HepG2 (cell line): ENCODE measurements at places on chromosomes 1 and 21.

DNA sequence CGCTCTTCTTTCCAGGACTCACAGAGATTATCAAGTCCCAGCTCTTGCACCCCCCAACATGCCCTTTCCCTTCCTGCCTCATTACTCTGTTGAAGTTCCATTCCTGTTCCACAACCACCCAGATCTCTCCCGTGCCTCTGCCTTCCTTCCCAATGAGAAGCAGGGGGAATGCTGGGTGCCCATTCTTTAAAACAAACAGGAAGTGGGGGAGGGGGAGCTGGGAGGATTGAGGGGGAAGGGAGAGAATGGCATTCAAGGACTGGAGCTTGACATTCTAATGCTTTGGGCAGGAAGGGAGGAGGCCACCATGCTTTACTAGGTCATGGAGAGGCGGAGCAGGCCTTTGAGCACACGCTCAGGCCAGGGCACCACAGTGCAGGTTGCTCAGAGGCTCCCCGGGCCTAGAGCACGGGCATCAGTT is 150.3 kb upstream of the IRF2BP2 start:
- peak; percentile 58 for DNase-seq

DNA sequence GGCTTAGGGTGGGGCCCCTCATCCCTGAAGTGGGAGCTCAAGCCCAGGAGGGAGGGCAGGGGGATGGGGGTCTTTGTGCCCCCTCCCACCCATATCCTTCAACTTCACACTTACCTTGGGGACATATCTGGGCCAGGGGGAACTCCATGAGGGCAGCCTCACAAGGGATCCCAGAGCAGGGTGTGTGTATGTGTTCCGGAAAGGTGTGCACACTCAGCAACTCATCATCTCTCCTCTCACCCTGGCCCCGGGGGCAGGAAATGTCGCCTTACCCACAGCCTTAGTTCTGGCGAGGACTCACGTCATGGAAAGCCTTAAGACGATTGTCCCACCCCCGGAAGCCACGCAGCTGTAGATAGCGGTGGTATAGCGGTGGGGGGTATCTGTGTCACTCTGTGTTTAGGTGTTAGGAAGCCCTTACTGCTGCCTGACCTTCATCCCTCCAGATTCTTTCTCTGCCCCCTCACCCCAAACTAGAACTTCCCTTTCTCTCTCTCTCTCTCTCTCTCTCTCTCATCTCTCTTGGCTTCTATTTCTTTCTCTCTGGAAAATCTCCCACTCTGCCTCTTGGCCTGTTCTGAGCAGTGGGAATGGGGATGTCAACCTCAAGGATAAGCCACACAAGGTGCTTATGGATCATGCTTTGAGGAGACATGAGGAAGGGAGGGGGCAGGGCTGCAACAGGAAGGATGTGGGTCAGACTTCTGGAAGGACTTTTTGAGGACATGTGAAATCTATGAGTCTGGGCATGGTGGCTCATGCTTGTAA is at the start of gene SH2D2A:
TSS of gene SH2D2A (minus strand) at position 288 of the 768 bp plus-strand sequence. CDS start at position 148, 140 bp downstream.
- no peak for DNase-seq

DNA sequence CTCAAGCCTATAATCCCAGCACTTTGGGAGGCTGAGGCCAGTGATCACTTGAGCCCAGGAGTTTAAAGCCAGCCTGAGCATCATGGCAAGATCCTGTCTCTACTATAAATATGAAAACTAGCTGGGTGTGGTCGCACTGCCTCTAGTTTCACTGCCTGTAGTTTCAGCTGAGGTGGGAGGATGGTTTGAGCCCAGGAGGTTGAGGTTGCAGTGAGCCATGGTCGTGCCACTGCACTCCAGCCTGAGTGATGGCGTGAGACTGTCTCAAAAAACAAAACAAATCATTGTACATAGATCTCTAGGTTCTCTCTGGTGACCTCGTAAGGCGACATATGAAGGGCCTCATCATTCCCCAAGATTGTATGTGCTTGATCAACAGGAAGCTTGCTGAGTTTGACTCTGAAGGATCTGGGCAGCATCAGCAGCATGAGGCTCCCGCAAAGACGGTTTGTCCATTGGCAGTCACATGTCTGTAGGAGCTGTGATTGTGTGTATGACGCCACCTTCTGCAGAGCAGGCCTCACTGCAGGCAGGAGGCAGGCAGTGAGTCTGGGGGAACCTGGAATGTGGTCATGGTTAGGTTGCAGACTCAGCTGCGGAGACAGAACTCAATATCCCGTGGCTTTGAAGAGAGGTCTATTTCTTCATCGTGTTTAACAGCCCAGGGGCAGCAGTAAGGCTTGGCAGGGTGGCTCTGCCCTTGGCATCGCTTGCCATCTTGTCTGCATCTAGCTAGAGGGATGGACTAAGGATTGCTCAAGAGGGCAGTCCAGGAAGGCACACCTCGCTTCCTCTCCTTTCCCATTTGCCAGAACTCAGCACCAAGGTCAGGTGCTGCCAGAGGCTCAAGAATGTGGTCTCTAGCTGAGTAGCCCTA is 14.0 kb downstream of the ATP5PO start:
- peak; percentile 20 for DNase-seq

DNA sequence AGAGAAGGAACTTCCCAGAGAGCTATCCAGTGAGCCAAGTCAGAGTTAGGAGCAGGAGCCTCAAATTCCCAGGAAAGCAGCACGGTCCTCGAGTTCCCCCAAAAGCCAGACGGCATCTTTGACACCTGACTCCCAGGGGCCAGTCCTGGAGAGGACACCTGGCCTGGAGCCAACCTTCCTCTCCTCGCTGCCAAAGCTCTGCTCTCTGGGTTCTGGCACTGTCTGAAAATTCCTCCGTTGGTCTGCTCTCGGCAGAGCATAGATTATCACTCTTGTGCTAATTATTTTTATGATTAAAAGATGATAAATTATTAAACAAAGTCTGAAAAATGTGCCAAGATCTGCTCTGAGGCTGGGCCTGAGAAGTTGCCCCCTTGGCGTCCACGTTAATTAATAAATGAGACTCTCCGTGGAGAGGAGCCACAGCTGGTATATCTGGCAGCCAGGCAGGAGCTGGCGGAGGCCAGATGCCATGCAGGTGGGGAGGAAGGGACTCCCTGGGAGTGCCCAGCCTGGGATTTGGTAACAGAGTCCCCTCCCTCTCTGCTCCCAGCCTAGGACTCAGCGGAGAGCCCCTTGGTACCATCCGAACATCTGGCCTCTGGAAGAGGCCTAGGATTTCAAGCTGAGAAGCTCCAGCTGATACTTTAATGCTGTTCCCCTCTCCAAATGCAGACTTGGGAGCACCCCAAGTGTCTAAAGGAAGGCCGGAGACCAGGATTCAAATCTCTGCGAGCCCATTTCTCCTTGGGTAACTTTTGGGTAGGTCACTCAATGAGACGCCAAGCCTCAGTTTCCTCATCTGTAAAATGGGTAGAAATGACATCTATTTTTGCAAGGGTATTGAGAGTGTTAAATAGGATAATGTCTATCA is 163.7 kb upstream of the POU3F1 start:
- no peak for DNase-seq

GRCh38 chr1:81664341-81664740 is 136.4 kb upstream of the ADGRL2 start:
- no peak for DNase-seq

DNA sequence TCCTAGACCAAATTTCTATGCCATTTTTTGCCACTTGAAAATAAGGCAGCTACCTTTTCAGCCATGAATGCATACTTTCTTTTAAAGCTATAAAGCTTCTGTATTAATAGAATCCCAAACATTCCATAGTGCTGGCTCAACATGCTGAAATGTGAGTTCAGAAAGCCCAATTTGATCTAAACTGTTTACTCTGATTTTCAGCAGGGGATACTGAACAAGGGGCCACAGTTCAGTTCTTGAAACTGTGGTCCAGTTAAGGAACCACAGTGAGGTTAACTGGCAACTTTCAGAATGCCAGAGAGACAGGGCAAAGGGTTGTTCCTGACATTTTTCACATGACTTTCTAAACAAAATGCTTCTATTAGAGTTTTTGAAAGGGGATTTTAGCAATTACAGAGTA is 85.7 kb upstream of the COL11A1 start:
- DNase-seq, result no peak
